ENCODE measurements at places on chromosomes 13 and 19.

GRCh38 chr19:1902923-1903322, 2.3 kb upstream of the ADAT3 start:
- no peak for DNase-seq

DNA sequence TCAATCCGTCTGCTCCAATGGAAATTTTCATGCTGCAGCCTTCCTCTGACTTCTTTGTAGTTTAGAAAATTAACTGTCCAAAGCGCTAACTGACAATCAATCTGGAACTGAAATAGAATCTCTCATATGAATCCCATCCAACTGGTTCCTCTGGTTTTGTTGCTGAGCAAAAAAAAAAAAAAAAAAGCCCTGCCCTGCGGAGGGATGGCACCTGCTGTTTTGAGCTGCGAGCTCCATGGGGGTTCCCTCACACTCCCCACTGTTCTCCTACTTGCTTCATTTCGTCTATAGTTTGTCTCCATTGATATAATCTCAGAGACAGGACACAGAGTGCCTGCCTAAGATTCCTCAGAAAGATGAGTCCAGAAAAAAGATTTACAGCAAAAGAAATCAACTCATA, 33.4 kb downstream of the FAAP24 start:
- DNase-seq: no peak

DNA sequence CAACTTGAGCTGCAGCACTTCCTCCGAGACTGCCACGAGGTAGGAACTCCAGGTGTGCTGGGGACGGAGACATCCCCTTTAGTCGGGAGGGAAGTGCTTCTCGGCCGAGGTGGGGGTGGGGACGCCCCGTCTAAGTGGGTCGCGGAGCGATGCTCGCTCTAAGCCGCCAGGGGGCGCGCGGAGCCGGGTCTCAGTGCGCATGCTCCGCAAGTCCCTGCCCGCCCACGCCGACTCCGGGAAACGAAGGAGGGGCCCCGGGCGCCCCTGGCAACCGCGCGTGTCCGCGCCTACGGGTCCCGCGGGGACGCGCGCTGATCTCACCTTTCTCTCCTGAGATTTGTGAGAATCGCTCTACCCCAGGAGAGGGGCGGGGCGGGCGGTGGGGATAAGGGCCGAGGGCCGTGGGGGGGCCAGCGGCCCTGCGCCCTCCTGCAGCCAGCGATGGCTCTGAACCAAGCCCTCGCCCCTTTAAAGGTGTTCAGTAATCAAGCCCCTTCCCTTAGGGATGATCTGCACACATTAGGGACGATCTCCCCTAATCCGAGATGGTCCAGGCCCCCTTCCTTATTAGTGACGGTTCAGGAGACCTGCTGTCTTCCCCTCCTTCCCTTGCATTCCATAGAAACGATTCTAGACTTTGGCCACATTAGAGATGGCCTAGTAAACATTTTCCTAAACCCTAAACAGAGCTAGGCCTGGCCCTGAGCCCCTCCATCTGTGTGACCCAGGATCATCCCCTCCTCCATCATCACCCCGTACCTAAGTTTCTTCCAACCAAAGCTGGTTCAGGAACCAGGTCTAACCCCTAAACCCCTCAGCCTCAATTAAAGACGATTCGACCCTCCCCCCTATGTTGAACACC, 47.3 kb upstream of the SHKBP1 start:
- peak; percentile 76 for DNase-seq

GRCh38 chr13:49044836-49045235, 69.1 kb downstream of the FNDC3A start:
- DNase-seq: no peak

GRCh38 chr13:83516781-83517180, 365.5 kb downstream of the SLITRK1 start:
- DNase-seq: no peak

- no peak for DNase-seq
Observed at GRCh38 chr13:28379371-28380083, 115.4 kb downstream of the FLT1 start.

GRCh38 chr19:35898499-35898809, 1.9 kb downstream of the NFKBID start:
- DNase-seq: no peak

DNA sequence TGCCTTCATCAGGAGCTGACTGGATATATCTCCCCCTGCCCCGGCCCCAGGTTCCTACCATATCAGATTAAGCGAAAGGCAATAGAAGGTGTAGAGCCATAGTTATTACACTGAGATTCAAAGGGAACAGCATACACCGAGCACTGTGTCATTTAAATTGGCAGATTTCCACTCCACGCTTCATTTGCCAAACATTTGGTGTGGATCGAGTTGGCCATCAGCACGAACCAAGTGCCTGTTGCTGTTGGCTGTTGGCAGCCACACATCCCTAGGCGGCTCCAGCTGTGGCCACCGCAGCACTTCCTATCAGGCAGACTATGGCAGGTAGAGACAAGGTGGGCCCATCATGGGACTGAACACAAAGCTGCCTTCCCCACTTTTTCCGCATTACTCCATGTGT, 115.8 kb downstream of the CCNA1 start:
- no peak for DNase-seq

- no peak for DNase-seq
Observed at GRCh38 chr13:98482476-98483444, 94.1 kb downstream of the STK24 start.

DNA sequence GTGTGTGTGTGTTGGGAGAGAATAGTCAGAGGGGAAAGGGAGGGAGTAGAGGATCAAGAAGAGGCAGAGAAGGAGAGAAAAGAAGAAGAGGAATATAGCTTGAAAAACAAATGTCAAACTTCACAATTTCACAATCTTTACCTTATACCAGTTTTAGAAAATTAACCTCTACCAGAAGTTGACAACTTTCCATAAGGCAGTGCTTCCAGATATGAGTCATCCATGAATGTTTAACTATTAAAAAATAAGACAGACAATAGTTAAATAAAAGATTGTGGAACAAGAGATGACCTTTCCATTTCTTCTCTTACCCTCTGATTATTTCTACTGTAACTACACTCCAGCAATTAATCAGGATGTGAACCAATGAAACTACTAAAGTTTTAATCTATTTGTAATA, 229.4 kb downstream of the ITGBL1 start:
- no peak for DNase-seq

DNA sequence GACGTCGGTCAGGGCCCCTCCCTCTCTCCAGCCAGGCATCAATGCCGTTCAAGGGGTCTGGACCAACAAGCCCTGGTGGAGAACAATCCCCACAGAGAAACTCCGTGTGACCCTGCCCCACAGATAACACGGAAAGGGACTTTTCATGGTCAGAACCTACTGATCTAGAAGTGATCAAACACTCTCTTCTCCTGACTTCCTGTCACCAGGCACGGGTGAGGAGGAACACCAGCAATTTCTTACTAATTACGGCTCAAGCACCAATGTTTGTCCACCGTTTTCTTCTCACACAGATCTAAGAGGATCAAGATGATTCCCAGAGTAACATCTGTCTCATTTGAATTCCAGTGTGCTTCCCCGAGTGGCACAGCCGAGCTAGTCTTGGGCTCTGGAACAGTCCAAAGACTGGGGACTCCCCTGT, 11.8 kb downstream of the RASA3 start:
- DNase-seq: no peak

DNA sequence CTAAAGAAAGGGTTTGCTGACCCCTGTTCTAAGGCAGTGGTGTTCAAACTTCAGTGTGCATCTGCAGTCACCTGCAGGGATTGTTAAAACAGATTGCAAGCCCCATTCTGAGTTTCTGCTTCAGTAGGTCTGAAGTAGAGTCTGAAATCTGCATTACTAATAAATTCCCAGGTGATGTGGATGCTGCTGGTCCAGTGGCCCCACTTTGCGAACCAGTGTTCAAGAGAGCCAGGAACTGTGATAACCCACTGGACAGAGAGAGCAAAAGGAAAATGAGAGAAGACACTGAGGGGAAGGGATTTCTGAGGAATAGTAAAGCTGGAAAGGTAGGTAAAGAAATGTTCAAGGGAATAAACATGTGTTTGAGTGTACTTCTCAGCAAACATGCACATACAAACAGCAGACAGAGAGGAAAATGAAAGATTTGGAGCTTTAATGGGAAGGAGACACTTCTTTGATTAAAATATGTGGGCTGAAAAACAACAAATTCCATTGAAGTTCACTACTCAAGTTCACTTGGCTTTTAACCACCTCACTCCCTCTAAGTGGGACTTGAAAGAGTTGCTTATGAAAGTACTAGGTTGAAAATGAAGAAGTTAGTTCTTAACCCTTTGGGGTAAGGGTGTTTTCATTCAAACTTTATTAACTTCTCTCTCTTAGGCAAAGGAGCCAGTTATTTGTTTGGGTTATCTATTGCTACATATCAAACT, 26.4 kb upstream of the FAM216B start:
- DNase-seq: no peak

DNA sequence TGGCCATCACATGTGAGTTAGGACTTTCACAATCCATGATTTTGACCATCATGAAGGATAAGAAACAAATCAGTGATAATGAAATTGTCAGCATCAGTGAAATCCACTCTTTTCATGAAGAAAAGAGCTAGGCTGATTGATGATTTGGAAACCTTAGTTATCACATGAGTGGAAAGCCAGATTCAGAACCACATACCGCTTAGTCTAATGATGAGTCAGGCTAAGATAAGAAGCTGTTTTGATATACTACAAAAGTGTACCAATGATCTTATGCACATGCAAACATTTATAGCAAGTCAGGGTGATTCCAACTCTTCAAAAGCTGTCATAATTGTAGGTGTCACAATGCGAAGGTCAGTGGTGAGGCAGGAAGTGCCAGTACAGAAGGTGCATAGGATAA, 519.3 kb downstream of the GPC6 start:
- no peak for DNase-seq

- no peak for DNase-seq
Observed at GRCh38 chr13:95893861-95894260, 159.3 kb downstream of the UGGT2 start.

- DNase-seq: no peak
Observed at GRCh38 chr19:50568728-50569698, 778 bp upstream of the LRRC4B start.

DNA sequence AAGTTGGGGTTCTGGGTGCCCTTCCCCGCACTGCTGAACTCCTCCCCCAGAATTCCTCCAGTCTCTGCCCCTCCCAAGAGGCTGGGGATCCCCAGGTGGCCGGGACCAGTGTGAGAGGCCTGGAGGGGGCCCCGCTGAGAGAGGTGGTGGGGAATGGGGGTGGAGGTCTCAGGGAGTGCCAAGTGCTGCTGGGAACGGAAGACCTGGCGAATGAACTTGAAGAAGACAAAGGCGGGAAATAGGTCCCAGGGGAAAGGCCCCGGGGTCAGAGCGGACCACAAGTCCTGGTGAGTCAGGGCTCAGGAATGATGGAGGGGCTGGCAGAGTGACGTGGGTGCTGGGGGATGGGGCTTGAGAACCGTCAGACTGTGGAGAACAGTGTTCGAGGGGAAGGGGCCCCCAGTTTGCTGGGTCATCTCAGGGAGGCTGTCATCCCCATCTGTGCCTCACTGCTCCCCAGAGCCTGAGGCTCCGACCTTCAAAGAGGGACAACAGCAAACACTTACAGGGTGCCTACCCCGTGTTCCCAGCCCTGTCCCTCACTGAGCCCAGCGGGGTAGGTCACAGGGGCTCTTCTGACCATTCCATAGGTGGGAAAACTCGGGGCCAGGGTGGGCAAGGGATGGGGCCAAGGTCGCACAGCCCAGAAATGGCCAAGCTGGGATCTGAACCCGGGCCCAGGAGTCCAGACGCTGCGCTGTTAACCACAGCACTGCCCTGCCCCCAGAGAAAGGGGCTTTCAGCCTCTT, 16.0 kb upstream of the SEMA6B start:
- DNase-seq: no peak

GRCh38 chr13:25701304-25701703, 329.5 kb downstream of the ATP8A2 start:
- no peak for DNase-seq

GRCh38 chr13:93325303-93326233, 99.0 kb downstream of the GPC6 start:
- no peak for DNase-seq

GRCh38 chr13:112588490-112589297, 741 bp upstream of the TUBGCP3 start:
- no peak for DNase-seq

- DNase-seq: no peak
Observed at GRCh38 chr13:31631071-31631470, 108.3 kb upstream of the RXFP2 start.

DNA sequence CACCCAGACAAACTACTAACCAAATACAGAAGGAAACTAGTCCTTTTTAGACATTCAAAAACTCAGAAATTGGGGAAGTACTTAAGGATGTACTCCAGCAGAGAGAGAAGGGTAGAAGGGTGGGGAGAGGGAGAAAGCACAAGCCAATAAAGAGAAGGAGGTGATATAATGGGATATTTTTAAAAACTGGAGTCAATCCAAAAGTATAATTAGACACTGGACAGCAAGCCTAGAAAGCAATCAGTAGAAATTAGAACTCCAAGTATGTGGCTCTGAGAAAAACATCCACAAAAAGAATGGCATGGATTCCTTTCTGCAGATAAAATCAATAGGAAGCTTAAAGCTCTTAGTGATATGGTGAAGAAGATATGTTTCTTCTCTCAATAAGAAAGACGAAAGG, 55.8 kb downstream of the PEPD start:
- no peak for DNase-seq

- no peak for DNase-seq
Observed at GRCh38 chr13:30807392-30807791, 72.0 kb downstream of the ALOX5AP start.

GRCh38 chr19:32309711-32310390, 35.6 kb upstream of the ZNF507 start:
- no peak for DNase-seq

GRCh38 chr19:7871437-7872305, 2.5 kb downstream of the PRR36 start:
- peak; percentile 53 for DNase-seq

DNA sequence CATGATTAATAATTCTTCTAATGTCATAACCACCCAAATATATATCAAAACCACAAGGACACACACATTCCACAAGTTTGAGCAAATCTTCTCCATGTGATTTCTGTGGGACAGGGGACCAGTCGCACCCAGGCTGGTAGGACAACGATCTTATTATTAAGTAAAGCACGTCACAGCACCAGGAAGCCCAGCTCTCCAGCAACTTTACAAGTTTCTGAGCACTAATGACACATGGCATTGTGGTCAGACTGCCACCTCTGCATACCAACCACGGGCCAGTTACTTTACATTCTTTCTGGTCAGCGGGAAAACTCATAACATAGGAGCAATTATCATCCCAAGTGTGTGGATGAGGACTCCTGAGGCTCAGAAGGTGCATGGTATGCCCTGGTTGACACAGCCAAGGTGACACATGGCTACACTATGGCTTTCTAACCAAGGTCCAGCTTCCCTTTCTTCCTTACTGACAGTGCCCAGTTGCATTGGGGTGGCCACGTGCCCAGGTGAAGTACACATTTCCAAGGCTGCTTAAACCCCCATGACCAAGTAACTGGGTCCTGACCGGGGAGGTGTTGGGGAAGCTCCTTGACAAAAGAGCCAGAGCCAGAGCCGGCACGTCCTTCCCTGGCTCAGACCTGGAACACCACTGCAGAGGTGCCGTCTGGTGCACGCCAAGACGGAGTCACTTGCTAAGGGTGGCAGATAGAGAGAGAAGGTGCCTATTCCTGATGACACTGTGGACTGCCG, 27.4 kb downstream of the LATS2 start:
- DNase-seq: no peak

GRCh38 chr13:27954406-27954851, 14.7 kb downstream of the CDX2 start:
- DNase-seq: no peak

- no peak for DNase-seq
Observed at GRCh38 chr13:35629026-35629425, 152.5 kb upstream of the MAB21L1 start.

- no peak for DNase-seq
Observed at GRCh38 chr19:10419646-10420443, 493 bp upstream of the PDE4A start.

- no peak for DNase-seq
Observed at GRCh38 chr13:98826146-98826545, 73.7 kb upstream of the SLC15A1 start.
